ENCODE measurements at places on chromosomes 3 and 15. TPM values are rescaled to one million over a fixed set of nuclear protein-coding genes. Genes with fewer than 3 reads are reported as not detected.

- no peaks in the 10 kb centered on the region for H3K36me3 ChIP-seq
- H3K27me3 ChIP-seq, result no peaks in the 10 kb centered on the region
- peak overlapping the region; percentile 2 for H3K4me3 ChIP-seq
- peak; percentile 88 for DNase-seq
Measured at GRCh38 chr3:141412936-141413354, 44.6 kb downstream of the ZBTB38 start.

The SPTSSB gene
- total RNA-seq, result 94.5 TPM

- peak; percentile 4 for DNase-seq
- no peaks in the 10 kb centered on the region for H3K27me3 ChIP-seq
- peaks cover 3% of the 10 kb centered on the region for H3K4me1 ChIP-seq
- H3K27ac ChIP-seq, result no peak overlapping the region
Measured at GRCh38 chr3:113736548-113737089, 9.4 kb downstream of the NAA50 start.

- H3K27me3 ChIP-seq, result no peaks in the 10 kb centered on the region
- DNase-seq, result no peak
- H3K4me1 ChIP-seq, result no peaks in the 10 kb centered on the region
Measured at GRCh38 chr3:47571391-47572175, 7.1 kb downstream of the CSPG5 start.

GRCh38 chr3:150230037-150230436 lies 178.1 kb upstream of the TSC22D2 start:
- DNase-seq, result no peak
- H3K27me3 ChIP-seq, result no peaks in the 10 kb centered on the region
- H3K36me3 ChIP-seq, result no peaks in the 10 kb centered on the region
- no peak overlapping the region for H3K27ac ChIP-seq

DNA sequence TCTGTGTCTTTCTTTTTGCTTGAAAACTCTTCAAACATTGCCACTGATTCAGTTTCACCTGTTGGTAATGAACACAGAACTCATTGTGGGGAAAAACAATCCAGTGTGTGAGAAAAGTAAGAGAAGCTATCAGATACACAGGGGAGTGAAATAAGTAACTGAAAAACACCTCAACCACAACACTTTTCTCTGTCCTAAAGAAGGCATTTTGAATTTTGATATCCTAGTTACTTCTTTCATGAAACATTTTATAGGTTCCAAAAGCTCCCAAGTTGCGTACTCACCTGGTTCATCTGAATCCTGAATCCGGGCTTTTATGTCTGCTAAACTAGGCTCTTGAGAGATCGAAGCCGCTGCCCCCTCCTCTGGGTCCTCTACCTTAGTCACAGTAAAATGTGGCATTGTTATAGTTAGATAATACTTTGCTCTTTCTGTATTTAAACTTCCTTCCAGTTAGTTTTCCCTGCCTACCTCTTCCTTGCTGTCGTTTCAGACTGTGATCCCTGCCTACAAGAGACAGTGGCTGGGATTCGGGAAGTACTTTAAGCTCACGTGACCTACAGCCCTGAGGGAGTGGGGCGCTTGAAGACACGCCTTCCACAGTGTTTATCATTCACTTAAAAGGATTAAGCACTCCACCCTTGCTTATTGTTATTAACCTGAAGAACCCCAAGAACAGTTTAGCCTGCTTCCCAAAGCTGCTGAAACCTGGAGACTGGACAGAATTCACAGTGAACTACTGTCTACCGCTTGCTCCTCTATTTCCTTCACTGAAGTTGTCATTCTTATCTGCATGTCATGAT lies 19.1 kb downstream of the SLC12A6 start:
- no peaks in the 10 kb centered on the region for H3K27me3 ChIP-seq
- H3K4me3 ChIP-seq, result peak overlapping the region; percentile 46
- peak; percentile 81 for DNase-seq
- H3K4me1 ChIP-seq, result peaks cover 3% of the 10 kb centered on the region
- H3K27ac ChIP-seq, result peak overlapping the region; percentile 72

DNA sequence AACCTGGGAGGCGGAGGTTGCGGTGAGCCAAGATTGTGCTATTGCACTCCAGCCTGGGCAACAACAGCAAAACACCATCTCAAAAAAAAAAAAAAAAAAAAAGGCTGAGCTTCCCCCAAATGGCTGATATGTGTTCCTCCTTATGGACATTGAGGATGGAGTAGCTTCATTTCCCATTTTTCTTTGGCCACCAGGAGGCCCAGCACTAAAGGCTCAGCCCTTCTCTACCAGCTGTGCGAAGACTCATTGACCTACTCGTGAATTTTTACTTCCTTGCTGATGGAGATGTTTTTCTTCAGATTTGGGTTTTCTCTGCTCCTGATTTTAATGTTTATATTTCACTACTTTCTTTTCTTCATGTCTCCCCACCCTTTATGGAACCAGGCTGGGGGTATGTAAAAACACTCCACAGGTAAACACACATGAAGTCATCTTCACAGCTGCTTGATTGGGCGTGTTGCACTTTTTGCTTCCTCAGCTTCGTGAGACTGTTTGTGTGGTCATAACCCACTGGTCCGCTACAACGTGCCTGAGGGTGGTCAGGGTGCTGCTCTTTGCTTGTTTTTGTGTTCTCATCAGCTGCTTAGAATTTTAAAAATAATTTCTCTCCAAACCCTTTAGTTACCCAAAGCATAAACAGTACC lies 13.5 kb downstream of the SEMA4B start:
- H3K4me3 ChIP-seq, result no peak overlapping the region
- DNase-seq, result no peak
- no peak overlapping the region for H3K27ac ChIP-seq
- no peaks in the 10 kb centered on the region for H3K36me3 ChIP-seq
- H3K4me1 ChIP-seq, result peaks cover 18% of the 10 kb centered on the region
- H3K27me3 ChIP-seq, result no peaks in the 10 kb centered on the region

The LSG1 gene
- 49.6 TPM for total RNA-seq

GRCh38 chr15:60462027-60462426 lies 16.9 kb downstream of the ICE2 start:
- H3K27ac ChIP-seq, result no peak overlapping the region
- H3K4me3 ChIP-seq, result no peak overlapping the region
- H3K27me3 ChIP-seq, result no peaks in the 10 kb centered on the region
- no peaks in the 10 kb centered on the region for H3K36me3 ChIP-seq
- no peaks in the 10 kb centered on the region for H3K4me1 ChIP-seq

DNA sequence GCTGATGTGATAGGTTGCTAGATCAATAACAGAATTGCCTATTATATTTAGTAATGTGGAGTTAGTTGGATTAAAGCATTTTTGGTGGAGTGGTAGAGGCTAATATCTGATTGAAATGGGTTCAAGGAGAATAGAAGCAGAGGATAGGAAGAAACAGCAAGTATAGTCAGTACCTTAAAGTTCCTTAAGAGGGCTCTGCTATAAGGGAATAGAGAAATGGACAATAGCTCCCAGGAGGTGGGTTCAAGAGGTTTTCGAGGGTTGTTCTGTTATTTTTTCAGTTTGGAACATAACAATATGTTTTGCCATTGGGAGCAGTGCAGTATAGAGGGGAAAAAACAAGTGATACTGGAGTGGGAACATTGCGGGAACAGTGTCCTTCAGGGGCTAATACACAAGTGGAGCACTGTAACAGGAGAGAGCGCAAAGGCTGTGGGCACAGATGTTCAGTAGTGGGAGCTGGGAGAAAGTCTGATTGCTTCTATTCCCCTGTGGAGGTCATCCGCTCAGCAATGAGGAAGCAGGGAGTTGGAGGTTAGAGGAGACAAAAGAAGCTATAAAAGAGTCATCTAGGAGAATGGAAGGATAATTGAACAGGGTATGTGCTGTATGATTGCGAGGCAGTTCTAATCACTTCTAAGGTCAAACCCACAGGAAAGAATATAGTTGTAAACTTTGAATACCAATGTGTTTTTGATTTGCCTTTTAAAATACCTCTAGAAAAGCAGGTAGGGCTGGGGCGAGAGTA lies 3.3 kb downstream of the MRPS11 start:
- H3K36me3 ChIP-seq, result peaks cover 6% of the 10 kb centered on the region
- no peaks in the 10 kb centered on the region for H3K4me1 ChIP-seq
- H3K27me3 ChIP-seq, result no peaks in the 10 kb centered on the region
- H3K4me3 ChIP-seq, result no peak overlapping the region
- no peak overlapping the region for H3K27ac ChIP-seq
- DNase-seq, result no peak

DNA sequence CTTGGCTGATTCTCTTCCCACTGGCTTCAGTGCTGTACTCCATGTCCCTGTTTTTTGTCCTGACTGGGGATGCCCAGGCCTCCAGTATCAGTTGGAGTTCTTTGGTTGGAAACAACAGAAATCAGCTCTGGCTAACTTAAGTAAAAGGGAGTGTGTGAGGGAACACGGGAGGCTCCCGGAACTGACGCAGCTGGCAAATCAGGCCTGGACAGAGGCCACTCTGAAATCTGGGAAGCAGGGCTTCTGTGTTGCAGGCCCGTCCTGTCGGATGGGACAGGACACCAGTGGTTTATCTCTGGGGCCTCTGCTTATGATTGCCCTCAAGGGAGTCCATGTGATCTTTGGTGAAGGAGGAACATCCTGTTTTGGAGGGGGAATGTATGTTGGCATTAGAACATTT lies 124.3 kb downstream of the CHCHD6 start:
- no peaks in the 10 kb centered on the region for H3K4me1 ChIP-seq
- H3K27me3 ChIP-seq, result no peaks in the 10 kb centered on the region
- no peak overlapping the region for H3K4me3 ChIP-seq
- no peak overlapping the region for H3K27ac ChIP-seq
- DNase-seq, result no peak
- H3K36me3 ChIP-seq, result no peaks in the 10 kb centered on the region

GRCh38 chr15:66126456-66126855 lies 127.1 kb downstream of the MEGF11 start:
- no peak overlapping the region for H3K27ac ChIP-seq
- H3K4me3 ChIP-seq, result no peak overlapping the region

- no peaks in the 10 kb centered on the region for H3K4me1 ChIP-seq
- no peak overlapping the region for H3K4me3 ChIP-seq
- H3K27me3 ChIP-seq, result no peaks in the 10 kb centered on the region
- no peak overlapping the region for H3K27ac ChIP-seq
Measured at GRCh38 chr3:178868681-178869080, 202.9 kb downstream of the ZMAT3 start.

The KCNMB3 gene
- total RNA-seq, result 4.7 TPM

GRCh38 chr3:155809181-155809580 lies 3.1 kb upstream of the C3orf33 start:
- H3K27me3 ChIP-seq, result no peaks in the 10 kb centered on the region
- no peak for DNase-seq
- H3K27ac ChIP-seq, result no peak overlapping the region

GRCh38 chr3:36579746-36580145 lies 184.6 kb downstream of the DCLK3 start:
- no peaks in the 10 kb centered on the region for H3K4me1 ChIP-seq
- H3K27me3 ChIP-seq, result no peaks in the 10 kb centered on the region
- no peak for DNase-seq
- H3K4me3 ChIP-seq, result no peak overlapping the region
- H3K36me3 ChIP-seq, result no peaks in the 10 kb centered on the region
- H3K27ac ChIP-seq, result no peak overlapping the region

The PLIN1 gene
- 3.6 TPM for total RNA-seq

DNA sequence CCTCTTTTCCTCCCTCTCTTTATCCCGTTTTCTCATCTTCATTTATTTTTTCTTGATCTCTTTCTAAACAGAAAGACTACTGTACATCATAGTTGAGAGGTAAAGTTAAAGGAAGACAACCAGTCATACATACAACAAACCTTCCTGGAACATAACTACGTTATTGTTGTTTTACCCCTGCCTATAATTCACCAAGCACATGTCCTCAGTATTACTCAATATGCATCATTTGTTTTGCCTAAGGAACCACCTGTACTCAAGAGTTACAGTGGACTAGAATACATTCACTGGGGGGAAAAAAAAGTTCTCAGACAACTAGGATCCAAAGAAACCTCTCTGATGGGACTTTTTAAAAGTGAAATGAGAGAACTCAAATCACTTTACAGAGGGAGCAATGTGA lies 344.7 kb upstream of the RBMS3 start:
- no peaks in the 10 kb centered on the region for H3K36me3 ChIP-seq
- no peak overlapping the region for H3K27ac ChIP-seq
- no peaks in the 10 kb centered on the region for H3K27me3 ChIP-seq
- no peak overlapping the region for H3K4me3 ChIP-seq

- H3K36me3 ChIP-seq, result no peaks in the 10 kb centered on the region
- H3K4me3 ChIP-seq, result no peak overlapping the region
- DNase-seq, result no peak
- H3K27ac ChIP-seq, result no peak overlapping the region
- H3K4me1 ChIP-seq, result no peaks in the 10 kb centered on the region
Measured at GRCh38 chr3:142981108-142981507, 17.6 kb upstream of the PAQR9 start.

The TRIM42 gene
- total RNA-seq, result not detected

GRCh38 chr15:67997996-67998395 lies 56.1 kb upstream of the PIAS1 start:
- H3K27ac ChIP-seq, result no peak overlapping the region
- H3K4me1 ChIP-seq, result no peaks in the 10 kb centered on the region
- no peaks in the 10 kb centered on the region for H3K36me3 ChIP-seq
- no peaks in the 10 kb centered on the region for H3K27me3 ChIP-seq

The ANKDD1A gene
- total RNA-seq, result 23.9 TPM

DNA sequence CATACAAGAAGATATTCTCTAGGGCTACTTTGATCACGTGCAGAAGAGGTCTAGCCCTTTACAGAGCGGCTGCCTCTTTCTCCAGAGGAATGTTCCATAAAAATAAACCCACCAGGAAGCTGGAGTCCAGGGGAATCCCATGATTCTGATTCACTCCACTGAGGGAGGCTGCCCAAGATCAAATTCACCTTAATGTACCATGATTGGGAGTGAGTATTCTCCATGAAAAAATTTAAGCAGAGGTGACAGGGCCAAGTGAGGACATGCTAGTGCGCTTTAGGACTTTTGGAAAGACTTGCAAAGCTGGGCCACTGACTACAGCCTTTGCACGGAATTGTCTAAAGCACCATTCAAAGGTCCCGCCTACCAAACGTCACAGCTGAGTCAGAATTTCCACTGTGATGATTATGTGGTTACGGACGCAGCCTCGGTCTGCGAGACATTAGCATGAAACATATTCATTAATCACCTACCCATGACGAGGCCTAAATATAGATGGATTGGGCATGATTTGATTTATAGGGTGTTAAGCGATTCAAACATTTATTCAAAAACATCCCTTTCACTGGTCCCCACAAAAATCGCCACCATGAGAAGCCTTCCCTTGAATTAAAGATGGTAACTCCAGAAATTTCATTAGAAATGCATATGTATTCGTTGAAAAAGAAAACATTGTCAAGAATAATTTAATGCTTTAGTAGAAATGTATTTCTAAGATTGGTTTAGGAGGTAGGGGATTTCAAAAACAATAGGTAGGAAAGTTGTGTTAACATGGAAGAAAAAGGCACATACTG lies 152.6 kb downstream of the GREM1 start:
- no peak overlapping the region for H3K27ac ChIP-seq
- H3K27me3 ChIP-seq, result no peaks in the 10 kb centered on the region
- H3K36me3 ChIP-seq, result no peaks in the 10 kb centered on the region

GRCh38 chr15:42146551-42147430 lies 9.6 kb downstream of the PLA2G4F start:
- no peak overlapping the region for H3K4me3 ChIP-seq
- no peaks in the 10 kb centered on the region for H3K36me3 ChIP-seq
- H3K27ac ChIP-seq, result no peak overlapping the region
- peaks cover 6% of the 10 kb centered on the region for H3K4me1 ChIP-seq
- no peaks in the 10 kb centered on the region for H3K27me3 ChIP-seq

GRCh38 chr3:140636406-140637138 lies 41.3 kb upstream of the TRIM42 start:
- H3K27ac ChIP-seq, result no peak overlapping the region
- no peaks in the 10 kb centered on the region for H3K4me1 ChIP-seq
- no peaks in the 10 kb centered on the region for H3K27me3 ChIP-seq
- no peaks in the 10 kb centered on the region for H3K36me3 ChIP-seq

Measured in prostate gland (tissue), 2 donors.